ENCODE measurements at places on chromosomes 5 and 9. TPM values are rescaled to one million over a fixed set of nuclear protein-coding genes. Genes with fewer than 3 reads are reported as not detected.

GRCh38 chr5:40332970-40333369 is 346.7 kb upstream of the PTGER4 start:
- no peak for DNase-seq
- no peaks in the 10 kb centered on the region for H3K36me3 ChIP-seq
- no peak overlapping the region for H3K4me3 ChIP-seq
- peaks cover 8% of the 10 kb centered on the region for H3K4me1 ChIP-seq
- peak overlapping the region; percentile 72 for H3K27ac ChIP-seq

DNA sequence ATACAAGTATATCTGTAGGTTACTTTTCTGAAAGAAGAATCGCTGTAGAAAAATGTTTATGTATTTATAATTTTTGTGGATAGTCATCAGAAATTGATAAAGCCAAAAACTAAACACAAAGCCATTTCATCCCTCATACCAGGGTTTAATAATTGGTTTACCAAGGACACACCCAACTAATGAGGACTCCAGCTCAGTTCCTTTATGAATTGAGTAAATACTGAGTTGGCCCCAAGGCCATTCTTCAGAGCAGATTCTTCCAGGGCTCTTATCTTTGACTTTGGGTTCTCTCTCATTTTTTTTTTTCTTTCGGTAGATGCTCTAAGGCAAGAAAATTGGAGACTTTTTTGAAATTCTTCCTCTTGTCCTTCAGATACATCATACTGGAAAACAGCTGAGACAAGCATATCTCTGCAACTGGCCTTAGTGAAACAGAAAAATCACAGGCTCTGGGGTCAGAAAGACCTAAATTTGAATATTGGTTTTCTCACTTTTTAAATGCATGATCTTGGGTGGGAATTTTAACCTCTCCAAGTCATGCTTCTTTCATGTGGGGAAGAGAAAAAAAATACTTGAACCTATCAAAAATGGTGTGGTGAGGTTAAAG is 401.8 kb downstream of the ARHGEF28 start:
- no peaks in the 10 kb centered on the region for H3K36me3 ChIP-seq
- H3K27me3 ChIP-seq: peaks cover 19% of the 10 kb centered on the region
- no peak for DNase-seq

DNA sequence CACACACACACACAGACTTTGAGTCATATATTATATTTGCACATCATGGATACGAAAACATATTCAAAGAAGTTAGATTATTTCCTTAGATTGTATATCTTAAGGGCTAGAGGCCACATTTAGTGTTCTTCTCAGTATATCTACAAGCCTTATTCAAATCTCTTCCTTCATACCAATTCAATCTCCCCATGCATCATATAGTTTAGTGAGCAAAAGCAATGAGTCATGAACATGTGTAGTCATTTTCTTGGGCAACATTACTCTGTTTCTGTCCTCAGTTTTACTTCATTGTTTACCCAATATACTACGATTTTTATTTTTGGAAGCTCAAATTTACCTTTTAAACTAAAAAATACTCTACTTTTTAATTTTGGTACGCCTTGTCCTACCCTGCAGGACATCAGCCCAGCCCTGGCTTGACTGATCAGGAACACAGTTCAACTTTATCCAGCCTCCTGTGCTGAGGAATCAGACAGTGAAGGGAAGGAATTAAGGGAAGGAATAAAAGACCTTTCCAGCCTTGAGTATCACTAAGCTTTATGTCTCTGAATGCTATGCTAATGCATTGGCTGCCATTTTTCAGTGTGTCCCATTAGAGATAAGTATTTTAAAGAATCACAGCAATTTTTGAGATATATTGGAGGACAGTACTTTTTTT is 101.7 kb upstream of the FST start:
- no peaks in the 10 kb centered on the region for H3K4me1 ChIP-seq
- H3K27me3 ChIP-seq: no peaks in the 10 kb centered on the region
- H3K27ac ChIP-seq: no peak overlapping the region
- no peak overlapping the region for H3K4me3 ChIP-seq
- H3K36me3 ChIP-seq: no peaks in the 10 kb centered on the region

The WHRN gene
- 0.80 TPM for total RNA-seq

The OGN gene
- total RNA-seq: 19.2 TPM

The TAL2 gene
- not detected for total RNA-seq

All from left ventricle myocardium inferior (tissue), 1 donor.